ENCODE measurements at places on chromosomes 16 and 17. TPM values are rescaled to one million over a fixed set of nuclear protein-coding genes. Genes with fewer than 3 reads are reported as not detected.

The TBC1D3G gene
- total RNA-seq: not detected

The RDM1 gene
- not detected for total RNA-seq

The CBFA2T3 gene
- 8.7 TPM for total RNA-seq

The SLC26A11 gene
- total RNA-seq: 16.9 TPM

The NOL3 gene
- 129 TPM for total RNA-seq

The TP53TG3F gene
- not detected for total RNA-seq

The ADORA2B gene
- total RNA-seq: 1.3 TPM

The NPIPA2 gene
- 0.80 TPM for total RNA-seq

The SLC6A2 gene
- 0.32 TPM for total RNA-seq

The TMC5 gene
- total RNA-seq: 24.5 TPM

The DEXI gene
- total RNA-seq: 95.5 TPM

All from prostate gland (tissue), 2 donors.